Astrocyte of the cerebellum (primary cell): ENCODE measurements at places on chromosomes 12 and 14.
A peak's percentile ranks its signal among the peaks of the same experiment; 100 is the strongest.

DNA sequence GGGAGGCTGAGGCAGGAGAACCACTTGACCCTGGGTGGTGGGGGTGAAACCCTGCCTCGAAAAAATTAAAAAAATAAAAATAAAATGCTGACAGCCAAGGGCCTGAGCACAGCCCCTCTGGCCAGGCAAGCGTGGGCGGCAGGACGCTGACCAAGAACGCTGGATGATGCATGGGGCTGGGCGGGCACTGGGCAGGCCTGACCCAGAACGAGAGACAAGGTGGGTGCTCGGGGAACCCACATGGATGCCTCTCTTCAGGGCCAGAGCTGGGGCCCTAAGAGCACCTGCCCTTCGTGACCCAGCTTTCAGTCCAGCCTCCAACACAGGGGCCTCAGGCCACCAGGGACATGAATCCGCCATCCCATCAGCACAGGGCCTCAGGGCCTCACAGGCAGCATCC lies 11.3 kb downstream of the GALNT9 start:
- DNase-seq, result no peak

GRCh38 chr12:79115743-79116142 lies 251.2 kb downstream of the SYT1 start:
- DNase-seq, result no peak

DNA sequence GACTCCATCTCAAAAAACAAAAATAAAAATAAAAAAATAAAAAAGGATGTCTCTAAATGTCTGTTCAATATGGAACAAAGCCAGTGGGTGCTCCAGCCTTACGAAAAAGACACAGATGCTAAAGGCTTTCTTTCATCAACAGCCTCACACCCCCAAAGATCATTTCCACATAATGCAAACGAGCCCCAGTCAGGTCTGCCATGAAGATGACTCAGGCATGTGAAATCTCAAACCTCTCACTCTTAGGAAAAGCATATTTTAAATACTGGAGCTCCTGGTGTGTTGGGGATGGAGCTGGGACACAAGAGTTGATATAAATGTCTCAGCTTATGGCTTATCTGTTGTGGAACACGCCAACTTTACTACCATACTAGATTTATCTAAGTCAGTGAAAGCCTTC lies 49.9 kb upstream of the PLXNC1 start:
- DNase-seq, result peak; percentile 50

GRCh38 chr12:103868215-103868614 lies 27.2 kb upstream of the NT5DC3 start:
- DNase-seq, result no peak

DNA sequence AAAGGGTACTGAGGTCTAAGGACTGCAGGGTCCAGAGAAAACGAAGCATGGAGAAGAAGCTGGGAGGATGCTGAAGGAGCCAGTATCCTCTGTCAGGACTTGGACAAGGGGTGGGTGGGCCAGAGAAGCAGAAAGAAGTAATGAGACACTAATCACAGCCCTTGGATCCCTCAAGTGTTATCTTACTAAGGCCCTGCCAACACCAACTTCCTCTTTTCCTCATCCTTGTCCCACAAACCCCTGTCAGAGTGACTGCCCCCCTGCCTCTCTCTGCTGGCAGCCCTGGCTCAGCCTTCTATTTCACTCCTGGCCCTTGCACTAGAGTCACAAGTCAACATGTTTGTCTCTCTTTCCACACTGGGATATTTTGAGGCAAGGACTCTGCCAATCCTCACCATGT lies 3.8 kb upstream of the ASIC1 start:
- DNase-seq, result no peak

DNA sequence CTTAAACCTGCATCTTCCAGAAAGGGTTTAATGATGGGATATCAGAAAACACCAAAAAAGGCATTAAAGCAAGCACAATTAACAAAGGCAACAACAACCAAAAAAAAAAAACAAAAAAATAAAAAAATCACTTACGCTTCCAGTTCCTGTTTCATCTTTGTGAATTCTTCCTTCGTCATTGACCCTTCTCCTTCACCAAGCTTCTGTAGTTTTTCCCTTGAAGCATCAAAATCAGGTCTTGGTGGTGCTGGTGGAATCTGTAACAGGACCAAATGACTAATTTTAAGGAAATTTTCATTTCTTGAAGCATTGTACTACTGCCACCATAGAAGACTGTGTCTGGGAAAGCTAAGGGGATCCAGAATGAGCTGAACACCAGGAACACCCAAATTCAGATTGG lies 24.5 kb downstream of the SNX6 start:
- DNase-seq, result no peak

DNA sequence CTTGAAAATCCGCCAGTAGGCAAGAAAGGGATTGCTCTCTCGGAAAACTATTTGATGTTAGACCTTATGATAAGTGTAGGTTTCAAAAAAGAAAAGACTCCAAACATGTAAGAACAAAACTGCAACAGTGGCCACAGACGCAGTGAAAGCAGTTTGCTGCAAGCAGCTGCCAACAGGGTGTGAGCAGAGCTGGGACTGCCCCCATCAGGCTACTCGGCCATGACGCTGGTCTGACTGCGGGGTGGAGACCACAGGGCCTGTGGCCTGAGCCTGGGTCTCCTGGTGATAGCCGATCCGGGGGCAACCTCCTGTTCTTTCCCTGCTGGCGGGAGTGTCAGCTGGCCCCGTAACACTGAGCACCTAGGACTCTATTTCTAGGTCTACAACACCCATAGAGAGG lies 63.2 kb downstream of the AMN start:
- no peak for DNase-seq

- no peak for DNase-seq
These were observed 10.5 kb downstream of the AEBP2 start for GRCh38 chr12:19449814-19450213.

- DNase-seq, result no peak
These were observed 326.1 kb downstream of the BCL11B start for GRCh38 chr14:98945611-98946570.

DNA sequence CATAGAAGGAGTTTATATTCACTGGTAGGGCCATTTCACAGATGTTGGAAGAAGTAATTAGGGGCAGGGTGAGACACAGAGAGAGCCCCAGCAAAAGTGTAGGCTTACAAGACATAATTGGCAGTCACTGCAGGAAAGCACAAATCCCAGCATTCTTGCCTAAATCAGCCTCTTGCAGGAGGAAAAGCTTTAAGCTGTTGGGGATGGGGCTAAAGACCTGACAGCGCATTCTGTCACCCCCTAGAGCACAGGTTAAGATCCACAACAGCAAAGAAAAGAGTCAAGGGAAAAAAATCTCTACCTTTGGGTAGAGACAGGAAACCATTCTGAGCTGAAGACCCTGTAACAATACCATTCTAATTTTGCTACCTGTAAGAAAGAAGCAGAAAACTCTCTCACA lies 409.0 kb downstream of the DAD1 start:
- DNase-seq, result no peak

- DNase-seq, result no peak
These were observed 32.5 kb upstream of the PARP11 start for GRCh38 chr12:3905664-3906063.

- no peak for DNase-seq
These were observed 77.0 kb downstream of the RBM19 start for GRCh38 chr12:113889076-113889475.

DNA sequence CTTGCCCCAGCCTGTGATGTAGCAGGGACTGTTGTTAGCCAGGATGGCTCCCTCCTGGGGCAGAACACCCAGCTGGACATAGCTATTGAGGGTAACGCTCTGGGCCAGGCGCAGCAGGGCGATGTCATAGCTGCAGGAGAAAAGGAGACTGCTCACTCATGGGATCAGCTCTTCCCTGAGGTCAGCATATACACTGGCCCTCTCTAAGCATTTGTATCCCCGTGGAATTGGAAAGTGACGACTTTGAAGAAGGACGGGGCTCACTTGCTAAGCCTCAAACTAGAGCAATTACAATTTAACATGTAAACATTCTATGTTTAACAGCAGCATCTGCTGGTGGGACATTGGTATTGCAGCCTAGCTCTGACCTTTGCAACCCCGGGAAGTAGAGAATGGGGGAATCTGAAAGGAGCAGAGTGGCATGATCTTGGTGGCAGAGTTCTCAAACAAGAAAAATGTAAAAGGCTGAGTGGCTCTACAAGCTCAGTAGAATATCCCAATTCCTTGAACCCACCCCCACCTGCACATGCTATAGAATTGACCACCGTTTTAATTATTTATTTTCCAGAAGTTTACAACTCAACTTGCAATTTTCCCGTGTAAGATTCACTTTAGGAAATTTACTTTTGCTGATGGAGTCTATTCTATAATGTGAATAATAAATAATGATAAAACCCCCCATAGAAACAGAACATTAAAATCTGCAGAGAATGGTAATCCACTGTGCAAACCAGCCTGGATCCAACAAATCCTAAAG lies 5.0 kb downstream of the CELA1 start:
- peak; percentile 48 for DNase-seq

GRCh38 chr14:70008284-70009262 lies 129.4 kb downstream of the SMOC1 start:
- DNase-seq, result no peak
